Testis (tissue), 5 donors: ENCODE measurements at places on chromosomes 12 and 14. TPM values are rescaled to one million over a fixed set of nuclear protein-coding genes. Genes with fewer than 3 reads are reported as not detected.
A peak's percentile ranks its signal among the peaks of the same experiment; 100 is the strongest.

Gene NRXN3
- 3.5 TPM for total RNA-seq

Gene CLMN
- total RNA-seq, result 35.9 TPM

- DNase-seq, result no peak
These were observed 156.7 kb downstream of the TMTC3 start for GRCh38 chr12:88298761-88299242.

DNA sequence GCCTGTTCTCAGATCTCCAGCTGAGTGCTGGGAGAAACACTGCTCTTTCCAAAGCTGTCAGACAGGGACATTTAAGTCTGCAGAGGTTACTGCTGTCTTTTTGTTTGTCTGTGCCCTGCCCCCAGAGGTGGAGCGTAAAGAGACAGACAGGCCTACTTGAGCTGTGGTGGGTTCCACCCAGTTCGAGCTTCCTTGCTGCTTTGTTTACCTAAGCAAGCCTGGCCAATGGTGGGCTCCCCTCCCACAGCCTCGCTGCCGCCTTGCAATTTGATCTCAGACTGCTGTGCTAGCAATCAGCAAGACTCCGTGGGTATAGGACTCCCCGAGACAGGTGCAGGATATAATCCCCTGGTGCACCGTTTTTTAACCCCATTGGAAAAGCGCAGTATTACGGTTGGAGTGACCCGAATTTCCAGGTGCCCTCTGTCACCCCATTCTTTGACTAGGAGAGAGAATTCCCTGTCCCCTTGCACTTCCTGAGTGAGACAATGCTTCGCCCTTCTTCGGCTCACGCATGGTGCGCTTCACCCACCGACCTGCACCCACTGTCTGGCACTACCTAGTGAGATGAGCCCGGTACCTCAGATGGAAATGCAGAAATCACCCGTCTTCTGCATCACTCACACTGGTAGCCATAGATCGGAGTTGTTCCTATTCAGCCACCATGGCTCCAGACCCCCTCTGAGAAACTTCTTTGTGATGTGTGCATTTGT lies 650.3 kb upstream of the ALG10B start:
- DNase-seq, result no peak

DNA sequence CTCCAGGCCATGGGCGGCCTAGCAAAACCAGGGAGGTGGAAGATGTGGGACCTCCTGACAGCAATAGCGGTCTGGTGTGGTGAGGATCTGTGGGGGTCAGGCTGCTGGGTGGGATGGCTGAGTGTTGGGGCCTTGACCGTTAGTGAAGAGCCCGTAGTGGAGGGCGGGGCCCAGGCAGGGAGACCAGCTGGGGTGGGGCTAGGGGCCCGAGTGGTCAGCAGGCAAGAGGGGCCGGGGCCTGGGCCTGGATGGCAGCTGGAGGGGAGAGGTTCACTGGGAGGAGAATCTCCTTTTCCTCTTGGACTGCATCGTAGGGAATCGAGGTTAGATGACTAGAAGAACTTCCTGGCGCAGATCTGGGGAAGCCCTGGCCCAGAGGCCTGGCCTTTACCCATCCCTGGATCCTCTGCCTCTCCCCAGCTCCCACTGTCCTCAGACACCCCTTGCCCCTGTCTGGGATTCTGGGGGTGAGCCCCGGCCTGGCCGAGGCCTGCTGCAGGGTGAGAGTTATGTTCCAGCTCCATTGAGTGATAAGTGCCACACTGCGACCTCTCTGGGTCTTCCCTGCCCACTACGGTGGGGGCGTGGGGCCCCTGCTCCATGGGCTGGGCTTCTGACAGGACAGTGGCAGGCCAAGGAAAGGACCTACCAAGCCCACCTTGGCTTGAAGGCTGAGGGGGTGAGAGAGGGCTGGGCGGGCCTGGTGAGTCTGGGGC lies 47.1 kb downstream of the KRT80 start:
- no peak for DNase-seq

DNA sequence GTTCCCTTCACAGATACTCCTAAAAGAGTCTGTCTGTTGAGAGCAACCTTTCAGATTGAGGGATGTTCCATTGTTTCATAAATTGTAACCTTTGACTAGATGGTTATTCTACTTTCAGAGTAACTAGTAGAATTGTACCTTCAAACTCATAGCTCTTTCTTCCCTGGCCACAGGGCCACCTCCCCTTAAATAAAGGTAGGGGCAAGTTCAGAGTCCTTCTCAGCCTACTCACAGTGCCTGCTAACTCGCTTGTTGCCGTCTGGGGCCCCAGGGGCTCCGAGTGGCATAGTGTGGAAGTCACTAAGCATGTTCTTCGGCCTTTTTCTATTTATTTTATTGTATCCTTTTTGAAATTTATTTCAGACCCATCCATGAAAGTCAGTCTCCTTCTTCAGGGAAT lies 250.4 kb downstream of the ALX1 start:
- DNase-seq, result no peak

- DNase-seq, result no peak
These were observed 160.6 kb downstream of the ADGRD1 start for GRCh38 chr12:131114271-131114670.

DNA sequence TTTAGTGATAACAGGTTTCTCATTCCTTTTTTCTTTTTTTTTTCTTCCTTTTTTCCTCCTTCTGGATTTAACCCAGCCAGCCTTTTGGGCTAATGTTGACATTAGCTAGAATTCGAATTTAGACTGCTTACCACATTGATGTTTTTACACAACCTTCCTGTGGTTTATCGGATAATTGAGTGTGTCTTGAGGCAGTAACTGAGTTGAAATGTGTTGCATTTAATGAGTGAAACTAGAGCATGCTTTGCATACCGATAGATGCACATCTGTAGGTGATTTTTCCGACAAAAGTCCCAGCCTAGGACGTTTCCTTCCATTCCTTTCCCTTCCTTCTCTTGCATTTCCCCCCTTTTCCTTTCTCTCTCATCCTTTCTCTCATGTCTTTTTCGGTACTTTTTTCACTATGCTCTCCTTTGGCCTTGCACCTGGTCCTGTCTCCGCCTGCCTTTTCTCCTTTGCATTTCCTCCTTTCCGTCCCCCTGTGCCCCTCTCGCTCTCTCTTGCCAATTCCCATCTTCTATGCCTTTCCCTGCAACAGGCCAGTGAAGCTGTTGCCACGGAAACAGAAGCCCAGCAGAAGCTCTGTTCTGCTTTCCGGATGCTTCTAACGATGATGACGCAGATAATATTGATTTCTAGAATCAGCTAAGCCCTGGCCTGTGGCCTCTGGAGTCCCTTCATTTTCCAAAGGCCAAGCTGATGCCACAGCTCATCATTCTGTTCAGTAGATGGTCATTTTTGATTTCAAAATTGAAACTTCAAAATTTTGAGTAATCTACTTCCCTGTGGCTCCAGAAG lies 76.1 kb downstream of the SLC25A47 start:
- no peak for DNase-seq

DNA sequence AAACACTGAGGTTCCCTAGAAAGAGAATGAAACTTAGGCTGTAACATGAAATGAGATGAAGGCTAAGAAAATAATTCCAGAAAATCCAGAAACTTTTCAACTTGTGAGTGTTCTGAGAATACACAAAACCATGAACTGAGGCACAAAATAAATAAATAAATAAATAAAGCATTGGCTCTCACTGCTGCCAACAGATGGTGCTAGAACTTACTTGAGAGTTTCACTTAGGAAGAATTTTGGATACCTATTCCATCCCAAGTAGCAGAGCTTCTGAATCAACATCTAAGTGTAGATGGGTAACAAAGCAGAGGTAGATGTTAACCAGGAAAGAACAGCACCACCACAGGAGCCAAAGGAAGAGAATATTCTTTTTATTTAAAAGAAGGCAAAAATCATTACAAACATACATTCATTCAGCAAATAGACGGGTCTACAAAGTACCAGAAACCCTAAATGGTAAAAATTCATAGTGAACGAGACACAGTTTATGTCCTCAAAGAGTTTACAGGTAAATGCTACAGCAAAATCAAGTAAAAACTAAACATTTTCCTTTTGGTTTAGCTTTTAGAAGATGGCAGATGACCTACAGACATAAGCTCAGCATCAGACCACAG lies 16.7 kb downstream of the EPS8 start:
- DNase-seq, result no peak

DNA sequence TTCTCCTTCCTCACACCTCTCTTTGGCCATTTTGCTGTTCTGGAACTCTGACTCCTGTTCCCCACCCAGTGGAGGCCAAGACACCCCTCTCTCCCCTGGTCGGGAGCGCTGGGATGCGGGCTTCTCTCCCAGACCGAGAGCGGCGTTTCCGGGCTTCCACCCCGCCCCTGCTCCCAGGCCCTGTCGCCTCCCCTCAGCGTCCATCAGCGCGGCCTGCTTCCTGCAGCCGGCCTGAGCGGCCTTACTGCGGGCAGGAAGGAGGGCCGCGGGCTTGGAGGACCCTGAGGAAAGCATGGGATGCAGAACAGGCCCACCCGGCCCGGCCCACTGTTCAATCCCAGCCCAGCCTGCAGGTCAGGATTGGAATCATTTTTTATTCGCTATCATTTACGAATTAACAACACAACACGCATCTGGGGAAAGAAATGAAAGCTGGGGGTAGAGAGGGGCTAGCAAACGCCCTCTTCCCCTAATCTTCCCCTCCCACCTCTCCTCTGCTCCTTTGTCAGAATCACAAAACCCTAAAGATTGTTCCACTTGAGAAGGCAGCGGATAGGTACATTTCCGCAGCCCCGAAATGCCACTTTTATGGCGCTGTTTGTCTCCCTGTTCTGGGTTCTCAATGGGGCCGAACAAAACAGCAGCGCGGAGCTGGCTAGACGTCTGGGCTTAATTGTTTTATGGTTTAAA lies 3.8 kb upstream of the HOXC8 start:
- DNase-seq, result no peak

GRCh38 chr12:645563-646071 lies 17.6 kb downstream of the NINJ2 start:
- peak; percentile 93 for DNase-seq

DNA sequence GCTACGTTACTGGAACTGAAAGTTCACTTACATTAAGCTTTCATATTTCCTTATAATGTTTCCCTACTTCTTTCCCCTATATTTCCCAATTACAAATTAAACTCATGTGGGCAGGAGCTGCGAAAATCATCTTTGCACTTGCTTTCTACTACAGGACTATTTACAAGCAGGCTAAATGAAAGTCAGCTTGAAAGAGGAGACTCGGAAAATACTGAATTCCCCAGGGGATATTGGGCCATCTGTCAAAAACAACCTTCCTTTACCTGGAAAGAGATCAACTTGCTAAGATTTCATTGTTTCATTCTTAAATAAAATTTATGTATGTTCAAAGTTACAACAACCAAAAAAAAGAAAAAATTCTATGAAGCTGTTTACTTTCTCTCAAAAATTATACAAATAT lies 92.8 kb upstream of the BBS10 start:
- no peak for DNase-seq

DNA sequence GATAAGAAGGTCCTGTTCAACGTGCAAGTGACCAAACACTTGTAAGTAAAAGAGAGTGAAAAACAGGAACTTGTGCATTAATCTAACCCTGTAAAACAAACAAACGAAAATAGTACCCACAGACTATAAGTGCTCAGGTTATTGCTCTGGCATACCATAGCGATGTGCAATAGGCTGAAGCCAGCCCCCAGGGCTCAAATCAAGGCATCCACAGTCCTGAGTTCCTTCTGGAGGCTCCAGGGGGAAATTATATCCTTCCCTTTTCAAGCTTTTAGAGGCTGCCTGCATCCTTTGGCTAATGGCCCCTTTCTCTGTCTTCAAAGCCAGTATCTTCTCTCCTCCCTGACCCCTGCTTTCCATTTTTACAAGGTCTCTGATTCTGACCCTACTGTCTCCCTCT lies 8.1 kb upstream of the CMAS start:
- DNase-seq, result no peak

DNA sequence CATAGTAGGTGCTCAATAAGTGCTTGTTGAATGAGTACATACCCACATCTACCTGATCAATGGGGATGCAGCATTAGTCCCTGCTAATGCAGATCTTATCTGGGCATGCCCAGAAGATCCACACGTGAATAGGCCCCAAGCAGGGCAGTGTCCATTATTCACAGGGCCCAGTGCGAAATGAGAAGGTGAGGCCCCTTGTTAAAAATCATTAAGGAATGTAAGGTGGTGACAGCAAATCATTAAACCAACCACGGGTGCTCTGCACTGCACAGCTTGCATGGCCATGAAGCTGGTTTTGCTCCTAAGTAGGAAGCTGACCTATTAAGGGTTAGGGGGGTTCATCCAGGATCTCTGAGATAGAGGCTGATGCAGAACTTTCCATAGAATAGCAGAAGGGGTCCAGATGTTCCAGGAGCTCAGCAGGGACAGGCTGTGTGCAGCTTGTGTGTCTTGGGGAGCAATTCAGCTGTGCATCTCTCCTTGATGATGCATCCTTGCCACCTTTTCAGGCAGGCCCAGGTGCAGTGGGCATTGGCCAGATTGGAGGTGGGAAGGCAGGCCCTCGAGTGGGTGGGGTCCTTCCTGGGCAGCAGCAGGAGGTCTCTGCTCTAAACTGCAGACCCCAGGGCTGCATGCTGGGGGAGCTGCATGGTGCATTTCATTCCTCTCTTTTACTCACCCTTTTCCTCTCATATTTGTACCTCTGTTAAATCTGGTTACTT lies 231.3 kb upstream of the PWP1 start:
- DNase-seq, result no peak
